Dorsolateral prefrontal cortex (tissue), 122 donors: ENCODE measurements at places on chromosomes 5 and 9.
A peak's percentile ranks its signal among the peaks of the same experiment; 100 is the strongest.

GRCh38 chr5:39080168-39080567, 6.0 kb upstream of the RICTOR start:
- DNase-seq = no peak

GRCh38 chr5:126499853-126500342, 76.7 kb downstream of the GRAMD2B start:
- DNase-seq = no peak

DNA sequence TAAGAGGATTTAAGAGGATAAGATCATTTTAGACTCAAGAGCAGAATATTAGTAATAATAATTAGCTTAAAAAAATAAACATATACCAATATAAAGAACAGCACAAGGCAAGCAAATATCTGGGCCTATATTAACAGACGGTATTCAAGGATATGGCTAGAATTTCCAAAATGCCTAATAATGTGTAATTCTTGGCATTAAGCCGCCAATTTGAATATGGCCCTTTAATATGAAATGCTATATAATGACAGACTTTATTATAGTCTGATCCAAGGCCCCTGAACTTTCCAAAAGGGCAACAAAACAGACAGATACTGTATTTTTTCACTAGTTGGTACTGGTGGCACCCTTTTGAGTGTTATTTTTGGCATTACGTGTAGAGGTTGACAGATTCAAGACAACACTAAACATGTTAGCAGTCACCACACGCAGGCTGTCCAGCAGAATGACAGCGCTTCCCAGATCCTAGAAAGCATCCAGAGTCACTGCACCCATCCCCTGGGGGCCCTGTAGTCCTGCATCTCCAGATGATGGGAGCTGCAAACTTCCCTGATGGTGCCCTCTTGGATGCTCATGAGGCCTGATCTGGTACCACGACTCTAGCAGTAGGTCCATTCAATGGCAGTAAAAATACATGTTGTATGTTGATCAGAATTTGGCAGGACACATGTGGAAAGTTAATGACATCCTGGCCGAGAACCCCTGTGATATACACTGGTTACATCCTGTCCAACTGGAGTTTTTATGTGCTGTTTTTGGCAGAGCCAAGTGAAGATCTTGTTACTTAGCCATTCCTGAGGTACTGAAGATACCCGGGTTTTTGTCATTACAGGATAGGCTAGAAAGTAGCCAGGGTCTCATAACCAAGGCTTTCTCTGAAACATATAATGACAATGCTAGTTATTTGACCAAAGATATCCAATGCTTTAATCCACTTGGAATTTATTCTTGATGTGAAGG, 1.7 kb upstream of the ABL1 start:
- DNase-seq = no peak

GRCh38 chr5:180180846-180181245, 28.2 kb downstream of the RASGEF1C start:
- DNase-seq = no peak

- no peak for DNase-seq
Measured at GRCh38 chr5:104541141-104541785, 978.7 kb upstream of the NUDT12 start.

DNA sequence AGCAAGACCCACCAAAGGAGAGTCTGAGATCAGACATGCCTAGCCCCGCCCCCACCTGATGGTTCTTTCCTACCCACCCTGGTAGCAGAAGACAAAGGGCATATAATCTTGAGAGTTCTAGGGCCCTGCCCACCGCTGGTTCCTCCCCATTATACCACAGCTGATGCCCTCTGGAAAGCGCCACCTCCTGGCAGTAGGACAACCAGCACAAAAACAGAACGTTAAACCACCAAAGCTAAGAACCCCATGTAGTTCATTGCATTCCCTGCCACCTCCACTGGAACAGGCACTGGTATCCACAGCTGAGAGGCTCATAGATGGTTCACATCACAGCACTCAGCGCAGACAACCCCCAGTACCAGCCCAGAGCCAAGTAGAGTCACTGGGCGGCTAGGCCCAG, 81.2 kb upstream of the TRPC7 start:
- no peak for DNase-seq

GRCh38 chr5:174273325-174273724, 227.8 kb downstream of the NSG2 start:
- DNase-seq = no peak

DNA sequence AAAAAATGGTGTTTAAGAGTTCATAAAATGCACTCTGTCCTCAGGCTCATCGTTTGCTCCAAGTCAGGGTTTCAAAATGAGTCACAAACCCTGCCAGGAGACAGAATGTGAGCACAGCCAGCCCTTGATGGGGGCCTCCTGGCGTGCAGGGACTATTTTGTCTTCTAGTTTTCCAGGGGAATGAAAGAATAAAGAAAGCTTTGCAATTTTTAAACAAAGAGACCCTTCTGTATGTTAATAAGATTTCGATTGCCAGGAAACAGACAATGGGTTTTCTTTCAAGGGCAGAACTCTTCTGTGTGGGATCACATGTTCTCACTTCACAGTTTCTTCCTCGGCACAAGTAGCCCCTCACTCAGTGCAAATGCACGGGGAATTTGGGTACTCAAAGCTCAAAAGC, 121.4 kb upstream of the C6 start:
- peak; percentile 7 for DNase-seq

- no peak for DNase-seq
Measured at GRCh38 chr9:116605060-116605459, 82.0 kb upstream of the TRIM32 start.

- DNase-seq = no peak
Measured at GRCh38 chr5:149386166-149386565, 7.1 kb upstream of the IL17B start.

DNA sequence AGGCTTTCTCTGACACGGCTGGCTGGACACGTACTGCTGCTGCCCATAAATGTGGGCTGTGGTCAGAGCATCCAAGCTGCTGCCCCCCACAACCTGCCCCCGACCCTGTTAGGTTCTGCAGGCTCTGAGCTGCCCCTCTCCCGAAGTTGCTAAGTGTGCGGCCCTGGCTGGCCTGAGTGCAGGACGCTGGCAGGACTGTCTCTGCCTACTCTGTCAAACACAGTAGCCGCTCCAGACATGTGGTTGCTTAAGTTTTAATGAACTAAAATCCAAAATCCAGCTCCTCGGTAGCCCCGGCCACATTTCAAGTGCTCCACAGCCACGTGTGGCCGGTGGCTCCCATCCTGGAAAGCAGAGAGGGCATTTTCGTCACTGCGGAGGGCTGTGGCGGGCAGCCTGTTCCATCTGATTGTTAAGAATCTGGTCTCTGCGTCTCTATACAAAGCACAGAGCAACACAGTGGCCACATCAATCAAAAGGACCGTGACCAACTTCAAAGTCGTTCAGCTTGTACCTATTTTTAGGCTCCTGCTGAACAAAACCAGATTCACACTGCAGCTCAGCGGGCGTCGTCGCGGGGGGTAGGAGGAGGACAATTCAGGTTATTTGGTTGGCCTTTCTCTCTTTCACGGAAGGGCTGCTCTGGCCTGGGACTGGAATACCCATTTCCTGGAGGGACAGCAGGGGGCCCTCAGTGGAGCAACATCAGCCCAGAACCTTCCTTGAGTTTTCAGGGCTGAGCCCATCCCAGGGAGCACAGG, 68.9 kb downstream of the PTCH1 start:
- DNase-seq = no peak
